Stimulated activated naive B cell treated with anti-CD40 and anti-IgM and Interleukin-4, amounts not matched to agents 10 μg/mL and 1 μg/mL and 100 μg/mL, for 72 hours (primary cell): ENCODE measurements at places on chromosomes 7 and 10.

- DNase-seq, result no peak
- peak within 1 kb of the TSS; percentile 81 for H3K4me3 ChIP-seq
- peaks cover 62% of the 10 kb centered on the region for H3K27me3 ChIP-seq
- no peak within 1 kb of the TSS for H3K27ac ChIP-seq
- no peaks in the 10 kb centered on the region for H3K36me3 ChIP-seq
- peaks cover 10% of the 10 kb centered on the region for H3K4me1 ChIP-seq
These were observed at the start of gene BEND7 for GRCh38 chr10:13528875-13529713. Gene BEND7, minus strand, starts transcription at chr10:13529014. Its CDS starts 481 bp downstream, at chr10:13528533.

- DNase-seq, result no peak
- H3K27me3 ChIP-seq, result peaks cover 5% of the 10 kb centered on the region
- peaks cover 6% of the 10 kb centered on the region for H3K36me3 ChIP-seq
- no peak overlapping the region for H3K27ac ChIP-seq
These were observed 592.9 kb downstream of the DNAJB6 start for GRCh38 chr7:157929671-157930070.

DNA sequence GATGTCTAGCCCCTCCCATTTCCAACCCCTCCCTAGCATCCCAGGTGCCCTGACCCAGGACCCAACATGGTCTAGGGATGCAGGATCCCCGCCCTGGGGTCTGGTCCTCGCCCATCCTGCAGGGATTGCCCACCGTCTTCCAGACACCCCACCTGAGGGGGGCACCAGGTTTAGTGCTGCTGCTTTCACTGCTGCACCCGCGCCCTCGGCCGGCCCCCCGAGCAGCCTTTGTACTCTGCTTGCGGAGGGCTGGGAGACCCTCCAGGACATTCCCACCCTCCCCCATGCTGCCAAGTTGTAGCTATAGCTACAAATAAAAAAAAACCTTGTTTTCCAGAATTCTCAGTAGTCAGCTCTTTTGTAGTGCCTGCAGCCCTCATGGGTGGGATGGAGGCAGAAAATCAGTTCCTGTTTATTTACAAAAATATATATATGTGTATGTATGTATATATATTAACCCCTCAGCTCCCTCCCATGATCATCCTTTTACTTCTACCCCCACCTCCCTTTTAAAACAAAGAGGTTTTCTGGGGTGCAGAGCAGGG lies 9.7 kb downstream of the ZYX start:
- peaks cover 31% of the 10 kb centered on the region for H3K36me3 ChIP-seq
- no peak overlapping the region for H3K4me3 ChIP-seq
- H3K27ac ChIP-seq, result no peak overlapping the region
- no peak for DNase-seq

DNA sequence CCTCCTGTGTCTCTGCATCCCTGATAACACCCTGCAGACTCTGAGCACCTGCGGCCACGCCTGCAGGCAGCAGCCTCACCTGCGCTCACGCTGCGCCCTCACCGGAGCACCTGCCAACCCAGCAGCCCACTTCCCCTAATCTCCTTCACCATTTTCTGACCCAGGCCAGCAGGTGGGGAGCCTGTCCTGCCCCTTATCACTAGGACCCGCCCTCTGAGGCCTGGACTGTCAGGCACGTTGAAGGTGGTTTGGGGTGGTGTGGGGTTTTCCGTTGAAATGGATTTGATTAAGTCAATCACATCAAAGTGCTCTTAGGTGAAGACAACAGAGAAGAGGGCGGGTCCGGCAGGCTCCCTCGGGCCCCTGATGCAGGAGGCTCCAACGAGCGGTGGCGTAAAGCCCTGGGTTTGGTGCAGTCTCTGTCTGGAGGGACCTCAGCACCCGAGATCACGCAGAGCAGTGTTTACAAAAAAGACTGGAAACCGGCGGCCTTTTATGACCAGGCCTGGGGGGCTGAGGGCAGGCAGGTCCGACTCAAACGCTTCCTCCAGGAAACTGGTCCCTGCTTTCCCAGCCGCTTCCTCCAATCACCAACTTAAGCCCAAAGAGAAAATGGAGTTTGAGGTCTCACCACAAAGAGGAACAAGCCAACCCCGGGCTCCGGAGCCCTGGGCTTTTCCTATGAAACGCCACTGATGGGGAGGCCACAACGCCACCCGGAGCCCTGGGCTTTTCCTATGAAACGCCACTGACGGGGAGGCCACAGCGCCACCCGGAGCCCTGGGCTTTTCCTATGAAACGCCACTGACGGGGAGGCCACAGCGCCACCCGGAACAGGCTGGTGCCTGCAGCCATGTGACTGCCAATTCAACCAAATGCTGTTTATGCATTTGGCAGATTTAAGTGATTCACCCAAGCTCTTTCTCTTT lies 45.5 kb downstream of the DPYSL4 start:
- peak overlapping the region; percentile 40 for H3K4me3 ChIP-seq
- H3K36me3 ChIP-seq, result peaks cover 3% of the 10 kb centered on the region
- DNase-seq, result peak; percentile 49
- peaks cover 25% of the 10 kb centered on the region for H3K4me1 ChIP-seq

DNA sequence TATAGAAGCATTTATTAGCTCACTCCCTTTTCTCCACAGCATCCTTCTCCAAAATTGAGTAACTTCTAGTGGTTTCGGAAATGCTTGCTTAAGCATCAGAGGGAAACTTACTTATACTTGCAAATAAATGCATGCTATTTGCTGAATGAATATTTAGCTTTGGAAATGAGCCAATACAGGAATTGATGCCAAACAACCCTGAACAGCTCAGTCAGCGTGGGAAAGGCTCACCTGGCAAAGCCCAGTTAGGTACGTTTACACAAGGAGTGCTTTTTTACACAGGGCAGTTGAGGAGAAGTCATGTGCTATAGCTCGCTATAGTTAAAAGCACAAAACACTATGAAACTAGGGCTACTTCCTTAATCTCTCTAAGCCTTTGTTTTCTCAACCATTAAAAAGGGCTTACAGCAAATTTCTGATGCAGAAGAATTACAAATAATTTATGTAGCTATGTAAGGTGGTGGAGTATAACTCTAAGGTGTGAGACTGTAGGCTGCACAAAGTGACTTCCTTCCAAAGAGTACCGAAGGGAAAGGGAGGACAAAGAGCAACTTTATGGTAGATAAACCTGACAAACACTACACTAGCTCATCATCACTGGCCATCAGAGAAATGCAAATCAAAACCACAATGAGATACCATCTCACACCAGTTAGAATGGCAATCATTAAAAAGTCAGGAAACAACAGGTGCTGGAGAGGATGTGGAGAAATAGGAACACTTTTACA lies 498.2 kb downstream of the PHTF2 start:
- H3K36me3 ChIP-seq, result no peaks in the 10 kb centered on the region
- H3K27ac ChIP-seq, result no peak overlapping the region
- DNase-seq, result no peak

DNA sequence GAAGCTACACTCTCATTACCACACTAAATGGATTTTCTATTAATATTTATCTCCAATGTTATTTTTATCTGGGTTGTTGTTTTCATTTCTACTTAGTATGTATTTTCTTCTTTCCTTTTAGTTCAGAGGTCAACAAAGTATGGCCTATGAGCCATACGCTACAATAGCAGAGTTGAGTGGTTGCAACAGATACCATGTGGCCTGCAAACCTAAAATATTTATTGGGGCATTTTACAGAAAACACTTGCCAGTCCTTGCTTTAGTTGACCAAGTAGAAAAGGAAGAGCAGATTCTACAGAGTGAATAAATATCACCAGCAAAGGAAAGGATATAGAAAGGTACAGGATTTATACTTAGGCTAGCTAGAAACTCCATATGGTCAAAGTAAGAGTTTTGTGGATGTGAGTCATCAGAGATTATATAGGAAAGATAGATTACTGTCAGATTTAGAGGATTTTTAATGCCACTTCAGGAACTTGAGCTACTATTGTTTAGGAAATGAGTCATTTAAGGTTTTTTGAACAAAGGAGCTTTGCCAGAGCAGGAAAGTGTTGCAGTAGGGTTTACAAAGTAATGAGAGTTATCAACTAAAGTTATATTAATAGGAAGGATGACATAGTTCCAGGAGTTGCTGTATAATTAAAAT lies 323.3 kb upstream of the KAT6B start:
- no peaks in the 10 kb centered on the region for H3K27me3 ChIP-seq
- peaks cover 48% of the 10 kb centered on the region for H3K36me3 ChIP-seq
- no peak overlapping the region for H3K4me3 ChIP-seq
- no peak overlapping the region for H3K27ac ChIP-seq
- no peak for DNase-seq

DNA sequence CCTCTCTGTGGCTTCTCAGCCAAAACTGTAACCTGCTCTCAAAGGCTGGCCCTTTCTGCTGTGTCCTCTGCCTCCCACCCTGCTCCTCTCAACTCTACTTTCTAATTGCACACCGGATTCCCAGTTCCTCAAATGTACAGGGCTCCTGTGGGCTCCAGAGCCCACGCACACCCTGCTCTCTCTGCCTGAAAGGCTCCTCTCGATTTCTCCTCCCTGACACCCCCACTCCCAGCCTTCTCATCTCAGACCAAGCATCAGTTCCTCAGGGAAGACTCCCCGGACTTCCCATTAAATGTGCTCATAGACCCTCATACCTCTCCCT lies 111.7 kb upstream of the STEAP1B start:
- H3K27me3 ChIP-seq, result no peaks in the 10 kb centered on the region
- H3K36me3 ChIP-seq, result peaks cover 9% of the 10 kb centered on the region
- H3K4me1 ChIP-seq, result peaks cover 31% of the 10 kb centered on the region

DNA sequence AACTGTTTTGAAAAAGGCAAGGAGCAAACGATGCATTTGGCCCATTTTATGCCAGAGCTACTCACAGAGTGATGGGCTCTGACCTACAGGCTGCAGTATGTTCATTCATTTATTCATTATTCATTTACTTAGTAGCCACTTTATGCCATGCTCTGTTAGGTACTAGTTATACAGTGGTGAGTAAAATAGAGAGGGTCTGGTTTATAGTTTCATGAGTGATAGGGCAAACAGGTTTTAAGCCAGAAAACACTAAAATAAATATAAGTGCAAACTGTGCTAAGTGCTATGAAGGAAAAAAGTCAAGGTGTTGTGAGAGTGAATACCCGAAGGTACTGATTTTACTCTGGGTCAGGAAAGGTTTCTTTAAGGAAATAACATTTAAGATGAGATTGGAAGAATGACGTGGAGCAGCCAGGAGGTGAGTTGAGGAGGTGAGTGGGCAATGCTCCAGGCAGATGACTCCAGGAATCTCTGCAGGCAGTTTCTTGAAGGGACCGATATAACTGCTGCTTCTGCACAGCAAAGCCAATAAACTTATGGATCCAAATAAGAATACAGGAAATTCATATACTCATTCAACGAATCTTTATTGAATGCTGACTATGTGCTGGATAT lies 56.9 kb upstream of the FAM133B start:
- H3K4me1 ChIP-seq, result peaks cover 29% of the 10 kb centered on the region
- peaks cover 5% of the 10 kb centered on the region for H3K36me3 ChIP-seq
- H3K27me3 ChIP-seq, result no peaks in the 10 kb centered on the region
- peak overlapping the region; percentile 3 for H3K4me3 ChIP-seq
- H3K27ac ChIP-seq, result no peak overlapping the region
- no peak for DNase-seq
